ENCODE measurements at places on chromosomes 4 and X. TPM values are rescaled to one million over a fixed set of nuclear protein-coding genes. Genes with fewer than 3 reads are reported as not detected.

GRCh38 chrX:149949743-149950436, 11.6 kb upstream of the EOLA2 start:
- no peak for DNase-seq

- no peak for DNase-seq
These were observed 16.0 kb upstream of the LSM6 start for GRCh38 chr4:146159384-146160058.

GRCh38 chr4:156169011-156169410, 215.3 kb upstream of the CTSO start:
- no peak for DNase-seq

- DNase-seq = no peak
These were observed 202.0 kb downstream of the PCDH19 start for GRCh38 chrX:100208076-100208475.

GRCh38 chr4:86749121-86749520, 100.1 kb downstream of the SLC10A6 start:
- DNase-seq = no peak

Gene HMX1
- polyA plus RNA-seq = 0.09 TPM
